AG08396 (cell line): ENCODE measurements at places on chromosomes 12 and 14.

DNA sequence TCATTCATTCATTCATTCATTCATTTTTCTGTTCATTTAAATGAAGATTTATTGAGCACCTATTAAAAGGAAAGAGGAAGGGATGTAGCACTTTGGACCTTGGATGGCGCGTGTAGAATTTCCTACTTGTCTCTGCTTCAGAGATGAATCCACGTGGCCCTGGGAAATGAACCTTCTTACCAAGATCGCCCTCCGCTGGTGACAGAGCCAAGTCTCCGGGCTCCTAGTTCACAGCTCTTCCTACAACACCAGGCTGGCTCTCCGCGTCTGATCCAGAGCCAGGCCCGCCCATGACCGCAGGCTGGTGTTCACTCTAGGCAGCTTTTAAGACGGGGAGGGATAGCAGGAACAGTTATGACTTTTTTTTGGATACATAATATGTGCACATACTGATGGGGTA, 70.9 kb upstream of the PIWIL1 start:
- DNase-seq: no peak

DNA sequence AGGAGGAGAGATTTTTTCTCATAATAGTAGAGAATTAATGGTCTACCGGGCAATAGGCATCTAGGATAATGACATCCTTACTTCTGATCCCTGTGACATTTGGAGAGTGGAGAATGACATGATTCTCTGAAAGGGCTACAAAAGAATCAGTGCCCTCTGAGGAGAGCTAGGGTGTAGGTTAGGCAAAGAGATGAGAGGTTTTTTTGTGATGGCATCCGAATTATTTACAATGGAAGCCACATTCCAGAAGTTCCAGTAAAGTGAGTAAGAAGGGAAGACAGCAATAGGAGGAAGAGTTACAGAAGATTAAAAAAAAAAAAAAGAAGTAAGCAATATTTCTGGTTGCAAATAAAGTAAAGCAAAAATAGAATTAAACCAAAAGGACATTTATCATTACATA, 478.0 kb downstream of the RMST start:
- DNase-seq: no peak

GRCh38 chr12:3078086-3078820, 1.1 kb downstream of the TSPAN9 start:
- DNase-seq: no peak

GRCh38 chr12:46383654-46384450, 11.3 kb upstream of the SLC38A2 start:
- DNase-seq: peak; percentile 72

GRCh38 chr12:89126712-89127111, 225.6 kb downstream of the DUSP6 start:
- DNase-seq: no peak

DNA sequence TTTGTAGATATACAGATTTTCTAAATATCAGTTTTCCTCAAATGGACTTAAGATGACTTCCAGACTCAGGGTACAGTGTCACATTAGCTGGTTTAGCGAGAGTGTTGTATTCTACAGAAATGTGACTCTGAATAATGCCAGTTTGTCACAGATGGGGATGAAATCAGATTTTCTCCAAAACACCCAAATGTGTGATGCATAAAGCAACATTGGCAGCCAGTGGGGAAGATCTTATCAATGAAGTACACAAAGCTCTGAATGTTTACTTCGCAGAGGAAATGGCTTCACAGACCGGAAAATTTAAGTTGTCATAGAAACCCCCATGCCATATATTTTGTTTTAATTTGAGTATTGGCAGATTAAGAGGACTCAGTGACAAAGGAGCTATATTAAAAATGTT, 29.9 kb downstream of the ANO4 start:
- no peak for DNase-seq

DNA sequence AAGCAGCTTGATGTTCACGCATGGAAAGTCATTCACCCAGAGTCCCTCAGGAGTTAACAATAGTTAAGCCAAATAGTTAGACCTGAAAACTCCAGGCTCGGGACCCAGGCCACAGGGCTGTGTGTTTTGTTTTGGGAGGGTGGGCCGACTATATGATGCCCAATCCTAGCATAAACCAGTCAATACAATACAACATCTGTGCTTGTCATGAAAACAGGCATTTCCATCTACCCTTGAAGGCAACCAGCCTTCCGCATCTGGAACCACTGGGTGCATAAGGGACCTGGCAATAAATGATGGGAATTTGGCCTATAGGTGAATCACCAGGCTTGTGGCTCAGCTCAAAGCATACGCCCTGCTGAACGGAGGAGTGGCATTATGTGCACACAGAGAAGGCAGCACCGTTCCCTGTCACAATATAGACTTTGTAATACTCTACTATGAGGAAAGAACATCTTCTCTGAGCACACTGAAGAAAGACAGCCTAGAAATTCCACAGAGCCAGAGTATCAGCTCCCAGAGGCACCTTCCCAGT, 91.0 kb upstream of the FOXN3 start:
- DNase-seq: no peak

DNA sequence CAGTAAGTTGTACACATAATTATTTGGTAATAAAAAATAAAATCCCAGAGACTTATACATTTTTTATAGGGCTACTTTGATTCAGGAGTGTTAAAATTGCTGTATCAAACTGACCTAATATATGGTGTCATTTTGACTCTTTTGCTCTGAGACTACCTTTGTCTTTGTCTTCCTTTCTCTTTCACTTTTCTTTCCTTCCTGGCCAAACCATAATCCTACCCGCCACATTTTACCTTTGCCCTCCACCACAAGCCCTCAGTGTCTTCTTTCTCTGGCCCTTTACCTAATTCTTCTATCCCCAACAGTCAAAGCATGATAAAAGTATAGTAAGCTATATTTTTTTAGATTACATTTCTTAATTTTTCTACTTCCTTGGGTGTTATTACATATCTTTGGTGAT, 62.0 kb downstream of the CAND1 start:
- no peak for DNase-seq

DNA sequence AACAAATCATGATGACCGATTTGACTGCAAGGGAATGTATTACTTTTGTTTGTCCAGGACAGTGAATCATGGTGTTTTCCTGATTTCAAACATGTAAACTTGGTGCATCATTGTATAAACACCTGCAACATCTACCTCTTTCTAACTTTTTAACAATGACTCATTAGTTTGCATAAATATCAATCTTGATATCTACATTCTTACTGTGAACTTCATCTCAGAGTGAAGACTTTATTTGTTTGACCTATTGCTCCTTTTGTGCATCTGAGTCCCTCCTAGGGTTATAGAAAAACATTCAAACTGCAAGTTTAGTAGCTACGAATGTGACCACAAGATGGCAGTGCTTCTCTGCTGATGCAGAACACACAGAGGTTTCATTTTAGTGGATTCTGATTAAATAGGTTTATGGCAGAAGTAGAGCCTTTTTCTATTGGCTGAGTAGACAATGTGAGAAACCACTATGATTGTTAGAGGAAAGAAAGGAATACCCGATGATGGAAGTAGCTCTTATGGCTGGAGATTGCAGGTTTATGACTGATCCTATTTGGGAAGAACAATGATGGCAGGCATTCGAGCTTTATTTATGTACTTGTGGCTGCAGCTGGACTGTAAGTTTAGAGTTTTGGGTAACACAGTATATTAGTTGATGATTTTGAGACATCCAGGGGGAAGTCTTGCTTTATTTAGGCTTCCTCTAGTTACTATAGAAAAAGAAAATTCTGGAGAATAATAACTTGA, 244.2 kb upstream of the OR4E1 start:
- DNase-seq: peak; percentile 27

- DNase-seq: no peak
Measured at GRCh38 chr14:34350903-34351302, 111.1 kb downstream of the SPTSSA start.

DNA sequence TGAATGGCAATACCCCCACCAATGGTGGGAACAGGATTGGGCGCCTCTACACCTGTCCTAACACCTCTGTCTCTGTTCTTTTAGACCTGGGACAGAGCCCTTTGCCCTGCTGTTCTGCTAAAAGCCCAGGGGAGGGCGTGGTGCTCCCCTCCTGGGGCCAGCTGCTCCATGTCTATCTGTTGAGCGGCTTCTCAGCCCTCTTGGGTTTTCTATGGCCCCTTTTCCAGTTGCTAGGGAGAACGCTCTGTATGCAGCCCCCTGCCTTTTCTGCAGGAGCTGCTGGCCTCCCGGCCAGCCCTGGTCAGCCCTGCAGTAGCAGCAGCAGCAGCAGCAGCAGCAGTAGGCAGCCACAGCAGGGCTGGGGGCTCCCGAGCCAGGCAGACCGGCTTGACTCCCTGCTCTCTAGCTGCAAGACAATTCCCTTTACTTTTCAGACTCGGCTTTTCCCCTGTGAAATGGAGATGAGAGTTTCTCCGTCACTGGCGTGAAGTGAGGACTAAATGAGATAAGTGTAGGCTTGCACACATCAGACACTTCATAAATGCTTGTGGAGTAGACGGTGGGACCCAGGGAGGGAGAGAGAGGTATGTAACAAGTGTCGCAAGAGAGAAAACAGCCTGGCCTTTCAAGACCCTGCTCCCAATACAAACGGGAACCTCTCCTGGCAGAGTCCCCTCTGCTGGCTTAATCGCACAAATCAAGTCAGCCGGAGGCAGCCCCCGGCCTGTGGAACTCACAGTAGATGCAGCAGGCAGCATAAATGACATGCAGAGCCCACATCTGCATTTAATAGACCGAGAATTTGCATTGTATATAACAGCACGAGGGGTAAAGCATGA, 1.0 kb downstream of the RTL1 start:
- peak; percentile 3 for DNase-seq

GRCh38 chr12:50234347-50234746, 49.0 kb downstream of the LIMA1 start:
- DNase-seq: no peak

GRCh38 chr14:99435327-99435726, 45.3 kb downstream of the SETD3 start:
- no peak for DNase-seq

GRCh38 chr14:74265301-74265965, 26.2 kb downstream of the VSX2 start:
- DNase-seq: no peak

DNA sequence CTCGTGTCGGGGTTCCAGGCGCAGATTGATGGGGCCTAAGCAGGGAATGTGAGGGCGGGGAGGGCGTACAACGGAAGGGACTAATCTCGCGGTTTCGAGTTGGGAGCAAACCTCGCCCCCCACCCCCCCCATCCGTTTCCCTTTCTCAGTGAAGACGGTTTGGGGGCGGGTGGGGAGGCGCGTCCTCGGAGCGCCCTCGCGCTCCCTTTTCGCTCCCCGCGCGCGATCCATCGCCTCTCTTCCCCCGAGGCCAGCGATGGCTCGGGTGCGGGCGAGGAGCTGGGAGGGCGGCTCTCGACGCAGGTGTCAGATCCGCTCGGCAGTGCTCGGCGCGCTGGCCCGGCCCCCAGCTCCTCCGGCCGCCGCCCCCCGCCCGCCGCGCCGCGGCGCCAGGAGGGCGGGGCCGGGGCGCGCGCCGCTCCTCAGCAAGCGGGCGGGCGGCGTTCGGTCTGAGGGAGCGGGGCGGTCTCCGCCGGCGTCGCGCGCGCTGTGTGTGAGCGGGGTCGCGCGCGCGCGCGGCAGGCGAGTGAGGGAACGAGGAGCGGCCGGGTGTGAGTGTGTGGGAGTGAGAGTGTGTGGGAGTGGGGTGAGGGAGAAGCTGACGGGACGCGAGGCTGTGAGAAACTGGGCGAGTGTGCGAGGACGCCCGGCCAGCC, at the start of gene RIMKLB:
Gene RIMKLB, plus strand, starts transcription at position 516 of the 656 bp plus-strand sequence. CDS start 15,876 bp downstream, outside the sequence.
- peak; percentile 89 for DNase-seq

- DNase-seq: no peak
Measured at GRCh38 chr12:88451205-88451604, 129.1 kb downstream of the KITLG start.

GRCh38 chr12:86265329-86265695, 9.1 kb upstream of the MGAT4C start:
- no peak for DNase-seq

DNA sequence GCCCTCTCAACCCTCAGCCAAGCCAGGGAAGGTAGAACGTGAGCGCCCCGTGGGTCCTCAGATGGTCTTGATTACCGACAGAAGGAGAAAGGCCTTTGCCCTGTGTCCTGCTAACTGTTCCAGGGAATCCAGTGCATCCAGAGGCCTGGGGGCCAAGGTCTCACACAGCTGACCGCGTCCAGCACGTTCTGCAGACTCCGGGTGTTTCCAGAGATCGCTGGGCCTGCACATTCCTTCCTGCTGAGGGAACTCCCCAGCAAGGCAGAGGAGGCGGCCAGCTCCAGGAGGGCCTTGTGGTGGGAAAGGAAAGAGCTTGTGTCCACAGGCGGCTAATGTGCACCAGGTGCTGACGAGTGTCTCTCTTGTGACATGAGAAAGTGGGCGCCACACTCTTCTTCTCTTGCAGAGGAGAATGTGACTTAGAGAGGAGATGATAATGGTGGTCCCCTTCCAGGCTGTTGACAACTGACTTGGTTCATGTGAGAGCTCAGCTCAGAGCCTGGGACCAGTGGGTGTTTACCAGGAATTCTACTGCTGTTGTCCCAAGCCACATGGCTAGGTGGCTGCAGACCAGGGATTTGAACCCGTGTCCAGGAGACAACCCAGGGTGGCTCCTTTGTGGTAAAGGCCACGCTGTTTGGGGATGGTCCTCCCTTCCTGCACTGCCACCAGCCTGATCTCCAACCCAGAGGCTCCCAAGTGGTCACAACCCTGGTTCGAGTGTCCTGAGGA, 46.8 kb upstream of the DLK1 start:
- peak; percentile 85 for DNase-seq

GRCh38 chr12:48901278-48901677, 24.0 kb downstream of the FKBP11 start:
- peak; percentile 48 for DNase-seq

DNA sequence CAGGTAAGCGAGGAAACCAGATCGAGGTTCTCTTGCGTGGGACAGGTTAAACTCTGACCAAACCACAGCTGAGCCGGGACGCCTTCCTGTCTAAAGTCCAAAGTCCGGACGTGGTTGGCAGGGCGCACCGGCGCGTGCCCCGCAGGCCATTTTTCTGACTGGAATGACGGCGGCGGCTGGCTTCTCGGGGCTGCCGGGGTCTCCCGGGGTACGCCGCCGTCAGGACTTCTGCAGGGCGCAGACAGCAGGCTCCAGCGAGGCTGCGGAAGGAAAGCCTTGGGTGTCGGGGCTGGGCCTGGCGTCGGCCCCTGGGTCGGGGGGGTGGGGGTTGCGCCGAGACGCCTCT, 32.8 kb downstream of the MIA2 start:
- DNase-seq: no peak

DNA sequence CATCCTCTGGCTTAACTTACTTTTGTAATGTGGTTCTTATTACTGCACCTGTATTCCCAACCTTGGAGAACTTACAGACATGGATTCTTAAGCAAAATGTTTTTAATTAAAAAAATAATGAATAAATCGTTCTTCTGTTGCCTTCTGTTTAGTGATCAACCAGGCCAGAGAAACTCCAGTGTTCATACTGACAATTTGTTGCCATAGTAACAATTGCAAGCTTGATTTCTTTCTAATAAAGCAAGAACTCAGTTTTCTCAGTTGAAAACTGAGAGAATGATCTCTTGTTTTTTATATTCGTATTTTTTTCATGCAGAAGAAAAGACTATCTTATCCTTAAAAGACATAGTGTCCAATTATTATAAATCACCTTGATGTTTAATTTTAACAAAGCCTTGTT, 106.5 kb upstream of the LMNTD1 start:
- no peak for DNase-seq

GRCh38 chr12:116698116-116698515, 39.8 kb downstream of the SPRING1 start:
- DNase-seq: no peak
